Left ventricle myocardium superior (tissue), 1 donor: ENCODE measurements at places on chromosomes 12 and 14. TPM values are rescaled to one million over a fixed set of nuclear protein-coding genes. Genes with fewer than 3 reads are reported as not detected.

Gene FAM234B
- total RNA-seq: 1.8 TPM

Gene GARIN6
- total RNA-seq: not detected

Gene RSRC2
- total RNA-seq: 36.7 TPM

Gene TAS2R20
- total RNA-seq: 0.42 TPM

Gene OR4E2
- total RNA-seq: not detected

Gene SOAT2
- total RNA-seq: 0.12 TPM

Gene NANOG
- total RNA-seq: not detected

Gene SRGAP1
- 2.6 TPM for total RNA-seq

Gene MYF5
- total RNA-seq: not detected

Gene PLEKHD1
- total RNA-seq: 0.37 TPM

Gene SIX4
- total RNA-seq: 1.6 TPM

Gene HOXC5
- not detected for total RNA-seq

Gene ADAM21
- 0.32 TPM for total RNA-seq

Gene STON2
- 9.3 TPM for total RNA-seq

Gene SNAPC1
- total RNA-seq: 14.5 TPM

Gene CMKLR1
- total RNA-seq: 6.4 TPM

Gene INTS13
- total RNA-seq: 23.9 TPM

Gene MYF6
- total RNA-seq: not detected

Gene IFNG-AS1
- not detected for total RNA-seq

Gene MIP
- not detected for total RNA-seq

Gene CDCA4
- 1.9 TPM for total RNA-seq

Gene CLEC4A
- total RNA-seq: not detected
